ENCODE measurements at places on chromosomes 1 and 21.

- DNase-seq, result no peak
Measured at GRCh38 chr1:2195785-2196184, 1.2 kb upstream of the FAAP20 start.

- DNase-seq, result no peak
Measured at GRCh38 chr1:10498231-10498630, 23.5 kb downstream of the PEX14 start.

GRCh38 chr1:174217787-174218574 lies 58.7 kb downstream of the RABGAP1L start:
- peak; percentile 72 for DNase-seq

DNA sequence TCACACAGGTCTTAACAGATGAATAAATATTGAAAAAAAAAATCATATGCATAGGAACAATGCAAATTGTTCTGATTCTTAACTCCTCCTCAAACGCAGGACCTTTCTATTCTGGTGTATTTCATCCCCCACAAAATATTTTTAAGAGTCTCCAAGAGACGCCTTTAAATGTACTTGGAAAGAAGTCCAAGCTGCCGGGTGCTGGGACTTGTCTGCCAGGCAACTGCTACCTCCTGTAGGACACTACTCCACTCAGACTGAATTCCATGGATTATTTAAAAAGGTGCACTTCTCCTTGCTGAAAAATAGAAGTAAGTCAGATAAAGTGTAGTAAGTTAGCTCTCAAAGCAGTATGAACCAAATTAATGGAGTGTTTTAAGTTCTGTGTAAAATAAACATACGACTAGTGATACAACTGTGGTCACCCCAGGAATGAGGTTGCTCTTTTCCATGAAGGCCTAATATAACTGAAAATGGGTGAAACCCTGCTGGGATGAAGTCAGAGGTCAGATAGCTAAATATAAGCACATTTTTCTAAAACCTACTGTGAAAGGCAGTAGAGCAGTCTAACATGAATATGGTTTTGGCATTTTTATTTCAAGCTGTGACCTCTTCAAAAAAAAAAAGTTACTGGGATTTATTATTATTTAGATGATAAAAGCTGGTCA lies 189.2 kb upstream of the PBX1 start:
- peak; percentile 72 for DNase-seq

GRCh38 chr21:44950351-44950750 lies 10.5 kb downstream of the SLX9 start:
- DNase-seq, result no peak
